ENCODE measurements at places on chromosomes 7 and 10.

DNA sequence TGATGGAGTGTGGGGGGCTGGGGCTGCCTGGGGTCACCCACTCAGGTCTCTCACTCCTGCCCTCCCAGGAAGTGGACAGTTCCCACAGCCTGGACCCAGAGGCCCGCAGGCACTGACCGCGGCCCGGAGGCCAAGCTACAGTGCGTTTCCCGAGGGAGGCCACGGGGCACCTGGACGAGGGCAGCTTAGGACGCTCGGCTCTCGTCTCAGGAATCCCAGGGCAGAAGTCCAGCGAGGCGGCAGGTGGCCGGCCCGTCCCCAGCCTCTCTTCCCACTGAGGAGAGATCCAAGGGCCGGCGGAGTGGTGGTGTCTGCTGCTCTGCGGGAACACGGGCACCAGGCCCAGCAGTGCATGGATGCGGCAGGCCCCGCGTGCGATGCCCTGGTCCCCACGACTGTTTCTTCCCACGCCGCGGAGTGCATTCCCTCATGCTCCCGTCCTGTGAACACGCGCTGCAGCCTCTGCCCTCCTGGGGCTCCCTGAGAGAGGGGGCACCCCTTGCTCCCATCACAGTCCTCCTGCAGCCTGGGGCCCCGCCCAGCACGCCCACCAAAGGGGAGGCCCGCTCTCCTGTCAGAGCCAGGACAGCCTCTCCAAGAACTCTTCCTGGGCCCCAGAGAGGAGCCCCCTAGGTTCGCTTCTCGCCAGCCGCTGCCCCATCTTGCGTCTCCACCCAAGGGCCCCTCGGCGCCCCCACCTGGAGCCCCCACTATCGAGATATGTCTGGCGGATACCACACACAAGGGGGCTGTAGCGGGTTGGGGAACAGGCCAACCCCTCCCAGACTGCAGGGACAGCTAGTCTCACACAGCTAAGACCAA lies 24.3 kb upstream of the GPR146 start:
- no peak for DNase-seq

DNA sequence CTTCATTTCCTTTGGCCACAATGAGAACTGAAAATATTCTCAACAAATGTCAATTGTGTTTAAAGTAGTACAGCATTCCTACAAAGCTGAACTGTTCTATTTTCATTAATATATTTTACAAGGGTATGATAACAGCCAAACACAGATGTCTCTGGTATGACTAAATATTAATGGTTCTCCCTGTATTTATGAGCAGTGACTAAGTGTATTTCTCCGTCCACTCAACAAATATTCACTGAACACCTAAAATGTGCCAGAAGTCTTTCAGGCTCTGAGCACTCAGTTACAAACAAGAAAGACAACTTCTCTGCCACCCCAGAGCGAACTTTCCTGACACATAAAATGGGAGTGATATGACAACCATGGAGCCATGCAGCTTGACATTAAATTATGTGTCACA lies 135.6 kb downstream of the VPS41 start:
- no peak for DNase-seq

DNA sequence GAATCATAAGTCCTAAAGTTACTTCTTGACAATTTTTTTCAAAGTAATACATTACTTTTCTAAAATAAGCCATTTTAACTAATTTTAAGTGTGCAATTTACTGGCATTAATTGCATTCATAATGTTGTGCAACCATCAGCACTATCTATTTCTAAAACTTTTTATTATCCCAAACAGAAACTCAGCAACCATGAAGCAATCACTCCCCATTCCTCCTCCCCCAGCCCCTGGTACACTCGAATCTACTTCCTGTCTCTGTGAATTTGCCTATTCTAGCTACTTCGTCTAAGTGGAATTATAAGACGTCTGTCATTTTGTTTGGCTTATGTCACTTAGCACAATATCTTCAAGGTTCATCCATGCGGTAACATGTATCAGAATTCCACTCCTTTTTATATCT lies 84.9 kb downstream of the MKX start:
- no peak for DNase-seq

DNA sequence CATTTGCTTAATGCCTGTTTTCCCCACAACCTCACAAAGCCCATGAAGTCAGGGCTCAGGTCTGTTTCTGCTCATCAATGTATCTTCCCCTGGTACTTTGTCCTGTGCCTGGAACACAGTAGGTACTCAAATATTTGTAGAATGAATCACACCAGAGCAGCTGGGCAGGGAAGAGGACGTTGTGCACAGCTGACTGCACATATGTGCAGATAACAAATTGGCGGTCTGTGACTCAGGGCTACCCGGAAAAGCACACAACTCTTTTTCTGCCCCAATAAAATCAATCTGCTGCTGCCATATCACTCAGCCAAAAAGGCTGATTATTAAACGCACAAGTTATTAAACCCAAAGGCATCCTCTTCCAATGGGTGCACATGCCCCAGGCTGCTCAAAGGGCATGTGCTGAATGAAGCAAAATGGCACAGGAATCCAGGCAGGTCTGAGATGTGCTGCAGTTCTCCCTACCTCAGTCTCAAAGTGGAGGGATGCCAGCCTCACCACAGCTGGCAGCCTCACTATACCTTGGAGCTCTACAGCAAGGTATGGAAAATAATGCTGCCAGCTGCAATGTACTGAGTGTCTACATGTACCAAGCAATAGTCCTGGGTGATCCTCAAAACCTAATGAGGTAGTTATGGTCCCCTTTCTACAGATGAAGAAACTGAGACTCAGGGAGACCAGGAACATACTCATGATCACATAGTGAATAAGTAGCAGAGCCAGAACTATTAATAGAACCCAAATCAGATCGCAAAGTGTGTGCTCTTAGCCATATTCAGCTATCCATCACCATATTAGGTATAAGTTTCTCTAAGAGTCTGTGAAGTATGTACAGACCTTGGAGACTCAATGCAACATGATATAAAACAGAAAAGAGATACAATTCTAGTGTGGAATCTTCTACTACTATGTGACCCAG lies 43.4 kb downstream of the SORBS1 start:
- DNase-seq, result no peak

GRCh38 chr7:6398943-6399342 lies 48.8 kb downstream of the DAGLB start:
- DNase-seq, result no peak

DNA sequence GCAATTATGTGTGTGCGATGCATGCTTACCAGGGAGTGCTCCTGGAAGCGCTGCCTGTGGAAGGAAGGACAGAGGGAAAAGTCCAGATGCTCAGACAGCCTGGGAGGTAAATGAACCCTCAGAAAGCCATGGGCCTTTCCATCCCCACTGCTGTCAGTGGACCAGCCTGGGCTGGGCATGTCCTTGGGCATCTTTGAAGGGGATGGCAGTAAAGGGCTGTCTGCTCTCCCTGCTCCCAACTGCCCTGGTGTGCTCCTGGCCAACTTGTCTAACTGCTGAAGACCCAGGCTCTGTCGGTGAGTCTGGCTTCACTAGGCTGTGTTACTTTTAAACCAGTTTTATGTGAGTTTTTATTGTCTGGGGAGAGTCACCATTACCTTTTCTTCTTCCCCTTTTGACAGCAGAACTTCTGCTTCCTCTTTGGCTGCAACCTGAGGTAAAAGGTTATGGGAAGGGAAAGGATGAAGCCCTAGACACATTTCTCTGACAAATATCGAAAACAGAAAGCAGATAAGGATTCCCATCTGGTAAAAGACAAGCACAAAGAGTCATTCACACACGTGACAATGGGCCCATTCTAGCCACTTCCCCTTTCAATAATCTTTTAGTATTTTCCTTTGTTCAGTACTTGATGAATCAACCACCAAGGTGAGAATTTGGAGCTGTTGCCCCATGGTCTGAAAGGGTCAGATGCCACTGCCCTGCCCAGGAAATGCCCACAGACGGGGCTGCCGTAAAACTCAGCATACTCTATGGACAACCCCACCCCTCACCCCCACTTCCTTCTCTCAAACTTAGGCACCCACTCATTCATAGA lies 27.6 kb upstream of the PIK3AP1 start:
- DNase-seq, result no peak

DNA sequence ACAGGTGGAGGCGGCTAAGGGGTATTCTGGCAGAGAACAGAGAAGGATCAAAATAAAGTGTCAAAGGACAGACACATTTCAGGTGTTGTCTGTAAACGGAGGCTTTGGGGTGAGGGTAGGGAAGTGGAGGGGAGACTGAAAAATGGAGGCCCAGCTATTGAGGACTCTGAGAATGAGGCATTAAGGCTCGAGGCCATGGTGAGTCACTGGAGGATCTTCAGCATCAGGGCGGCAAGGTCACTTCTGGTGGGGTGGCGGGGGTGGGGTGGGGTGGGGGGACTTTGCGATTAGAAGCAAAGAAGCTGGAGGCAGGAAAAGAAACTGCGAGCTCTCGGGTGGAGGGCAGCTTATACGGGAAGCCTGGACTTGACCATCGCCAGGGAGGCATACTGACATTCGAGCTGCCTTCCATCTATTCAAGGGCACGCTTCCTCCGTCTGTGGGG lies 58.4 kb upstream of the PCGF5 start:
- peak; percentile 12 for DNase-seq

Measured in HEK293T (cell line).